IPS-NIHi11 (cell line): ENCODE measurements at places on chromosomes 16 and 17.

DNA sequence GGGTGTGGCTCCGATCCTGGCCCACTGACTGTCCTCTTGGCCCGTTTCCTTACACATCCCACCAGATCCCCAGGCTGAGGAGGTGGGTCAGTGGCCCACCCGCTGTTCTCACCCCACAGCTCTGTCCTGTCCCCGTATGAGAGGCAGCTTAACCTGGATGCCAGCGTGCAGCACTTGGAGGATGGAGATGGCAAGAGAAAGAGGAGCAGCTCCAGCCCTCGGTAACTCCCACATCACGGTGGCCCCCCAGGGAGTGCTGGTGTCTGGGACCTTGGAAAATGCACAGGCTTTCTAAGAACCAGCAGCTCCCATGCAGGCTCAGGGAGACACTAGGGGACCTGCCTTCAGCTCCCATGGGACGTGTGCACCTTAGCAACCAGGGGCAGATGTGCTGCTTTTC, 4.2 kb upstream of the LLGL2 start:
- DNase-seq = no peak

DNA sequence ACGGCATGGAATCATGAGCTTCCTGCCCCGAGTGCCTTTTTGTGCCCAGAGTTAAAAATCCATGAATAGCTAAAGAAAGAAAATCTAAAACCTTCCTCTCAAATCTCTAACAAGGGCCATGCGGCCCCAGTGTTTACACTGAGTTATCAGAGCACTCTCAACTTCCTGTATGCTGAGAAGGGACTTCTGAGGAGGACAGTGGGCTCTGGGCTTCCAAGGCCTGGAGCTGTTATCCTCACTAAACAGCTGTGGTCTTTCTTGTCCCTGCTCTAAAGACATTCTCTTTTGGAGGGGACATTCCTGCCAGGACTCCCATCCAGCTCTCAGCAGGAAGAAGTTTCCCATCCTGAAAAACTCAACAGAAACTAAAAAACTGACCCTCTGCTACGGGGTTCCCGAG, 135.6 kb downstream of the AATF start:
- DNase-seq = no peak

DNA sequence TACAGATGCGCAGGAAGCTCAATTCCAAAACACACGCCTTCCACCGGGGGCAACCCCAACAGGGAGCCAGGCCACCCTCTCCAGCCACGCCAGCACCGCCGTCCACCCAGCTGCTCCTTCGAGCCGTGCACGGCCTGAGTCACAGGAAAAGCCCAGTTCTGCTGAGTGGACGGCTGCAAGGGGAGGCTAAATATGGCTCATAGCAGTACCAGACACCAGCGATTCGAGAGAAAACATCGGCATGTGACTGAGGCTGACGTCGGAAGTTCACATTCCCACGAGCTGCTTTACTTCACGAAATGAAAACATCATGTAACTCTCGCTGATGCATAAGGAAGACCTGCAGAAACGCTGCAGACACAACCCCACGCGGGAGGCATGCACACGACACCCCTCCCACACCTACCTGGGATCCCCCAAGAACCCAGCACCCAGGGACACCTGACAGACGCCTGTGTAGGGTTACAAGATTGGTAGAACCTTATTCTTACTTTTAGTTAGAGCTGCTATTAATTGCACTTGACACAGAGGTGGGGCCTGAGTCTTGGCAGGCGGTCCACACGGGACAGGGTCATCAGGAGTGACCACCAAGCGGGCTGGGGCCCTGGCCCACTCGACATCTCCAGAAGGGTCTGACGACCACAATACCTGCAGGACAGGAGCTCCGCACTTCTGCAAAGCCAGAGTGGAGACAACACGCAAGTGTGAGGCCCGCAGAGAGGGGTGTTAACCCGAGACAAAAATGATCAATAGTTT, 116.8 kb downstream of the ANKRD11 start:
- no peak for DNase-seq

GRCh38 chr16:85072076-85072860, 40.0 kb downstream of the CIBAR2 start:
- no peak for DNase-seq

DNA sequence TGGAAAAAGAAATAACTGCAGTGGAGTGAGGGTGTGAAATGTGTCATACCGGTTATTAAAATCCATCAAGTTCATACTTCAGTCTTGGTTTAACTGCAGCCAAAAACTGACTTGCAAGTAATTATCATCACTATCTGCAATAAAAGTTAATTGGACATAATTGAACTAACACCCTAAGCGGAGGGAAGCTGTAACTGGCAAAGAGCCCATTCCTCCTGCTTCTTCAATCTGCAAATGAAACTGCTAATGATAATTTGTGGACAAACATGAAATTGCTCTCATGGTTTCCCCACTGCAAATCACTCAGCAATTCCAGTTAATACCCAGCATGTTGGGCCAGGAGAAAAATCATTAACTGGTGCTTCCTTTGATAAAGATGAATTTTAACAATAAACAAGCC, 46.5 kb downstream of the FAM222B start:
- no peak for DNase-seq

GRCh38 chr17:49952912-49953497, 16.0 kb upstream of the DLX4 start:
- DNase-seq = no peak

- DNase-seq = no peak
These were observed 20.3 kb upstream of the NACA2 start for GRCh38 chr17:61611323-61611722.

DNA sequence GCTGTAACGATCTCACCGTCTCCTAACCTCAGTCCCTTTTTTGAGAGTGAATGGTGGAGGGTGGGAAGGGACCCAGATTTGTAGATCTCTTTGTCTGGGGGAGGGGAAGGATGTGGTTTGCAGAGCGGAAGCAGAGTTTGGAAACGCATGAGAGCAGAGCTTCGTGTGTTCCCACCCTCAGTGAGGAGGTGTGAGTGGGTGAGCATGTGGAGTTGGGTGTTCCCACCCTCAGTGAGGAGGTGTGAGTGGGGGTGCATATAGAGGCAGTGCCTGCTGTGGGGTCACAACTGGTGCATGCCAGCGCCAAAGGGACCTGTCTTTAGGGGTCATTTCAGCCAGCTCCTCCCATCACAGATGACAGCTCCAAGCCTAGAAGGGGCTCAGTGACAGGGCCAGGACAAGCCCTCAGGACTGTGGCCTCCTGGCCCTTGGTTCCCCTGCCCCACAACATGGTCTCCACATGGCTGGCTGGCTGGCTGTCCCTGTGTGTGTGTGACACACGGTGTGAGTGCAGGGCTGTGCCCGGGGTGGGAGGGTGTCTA, 1.8 kb upstream of the CISD3 start:
- no peak for DNase-seq

DNA sequence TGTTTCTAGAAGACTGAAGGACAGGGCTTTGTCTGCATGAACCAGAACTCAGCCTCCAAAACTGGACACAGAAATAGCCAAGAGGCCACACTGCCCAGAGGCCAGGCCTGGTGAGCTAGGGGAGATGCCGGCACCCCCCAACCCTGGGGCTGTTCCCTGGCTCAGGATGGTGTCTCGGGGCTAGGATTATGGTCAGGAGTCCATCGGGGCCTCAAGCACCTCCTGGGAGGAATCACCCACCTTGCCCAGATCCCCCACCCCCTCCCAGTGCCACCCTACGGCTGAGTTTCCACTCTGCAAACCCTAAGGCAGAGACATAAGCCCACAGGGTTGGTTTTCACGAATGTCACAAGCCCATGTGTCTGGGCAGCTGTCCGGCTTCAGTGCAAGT, 37.2 kb downstream of the SLC7A5 start:
- DNase-seq = no peak

GRCh38 chr17:71757156-71757555, 363.7 kb upstream of the SOX9 start:
- no peak for DNase-seq

- DNase-seq = no peak
These were observed 5.5 kb upstream of the TGFB1I1 start for GRCh38 chr16:31466381-31466841.

- DNase-seq = no peak
These were observed 30.0 kb downstream of the USP32 start for GRCh38 chr17:60361889-60362288.

DNA sequence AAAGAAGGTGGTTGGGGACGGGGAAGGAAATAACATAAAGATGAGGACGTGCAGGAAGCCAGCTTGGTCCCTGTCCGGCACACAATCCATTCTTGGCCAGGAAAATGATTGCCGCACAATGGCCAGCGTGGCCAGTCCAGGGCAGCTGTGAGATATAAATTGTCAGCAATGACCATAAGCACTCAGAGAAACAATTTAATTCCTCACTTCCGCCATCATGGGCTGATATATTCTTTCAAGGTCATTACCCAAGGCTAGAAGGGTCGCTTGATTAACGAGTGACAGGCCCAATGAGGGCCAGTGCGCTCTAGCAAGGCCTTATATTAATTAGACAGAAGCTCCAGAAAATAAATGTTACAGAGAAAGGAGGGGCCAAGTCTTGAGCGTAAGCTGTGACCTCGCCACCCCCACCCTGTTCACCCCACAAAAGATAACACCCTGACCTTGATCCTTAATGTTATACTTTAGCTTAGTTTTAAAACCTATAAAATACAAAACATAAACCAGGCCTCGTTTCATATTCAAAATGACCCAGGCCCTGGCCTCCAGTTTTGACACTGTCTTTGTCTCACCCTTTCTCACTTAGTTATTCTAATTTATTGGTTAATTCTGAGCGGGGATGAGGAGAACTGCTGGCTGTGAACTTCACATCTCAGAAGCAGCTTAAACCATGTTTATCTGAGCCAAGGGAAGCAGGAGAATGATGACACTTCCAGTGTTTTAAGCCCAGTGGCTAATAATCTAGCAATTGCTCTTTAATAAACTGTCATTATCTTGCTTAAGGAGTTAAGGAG, 478.3 kb upstream of the ZFHX3 start:
- no peak for DNase-seq

DNA sequence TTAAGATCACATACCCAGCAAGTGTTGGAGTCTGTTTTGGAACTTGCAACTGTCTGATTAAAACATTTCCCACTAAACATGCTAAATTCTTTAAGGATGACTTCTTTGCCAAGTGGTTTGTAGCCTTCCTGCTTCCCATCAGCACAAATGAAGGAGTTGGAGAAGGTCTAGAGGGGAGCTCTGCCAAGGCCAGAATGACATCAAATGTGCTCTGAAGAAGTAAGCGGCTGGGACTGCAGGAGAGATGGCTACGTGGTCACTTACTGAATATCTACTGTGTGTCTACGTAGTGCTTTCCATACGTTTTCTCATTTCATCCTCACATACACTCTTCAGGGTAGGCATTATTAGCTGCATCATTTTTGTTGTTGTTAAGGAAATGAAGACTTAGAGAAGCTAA, 135.7 kb upstream of the NLRP1 start:
- DNase-seq = no peak

GRCh38 chr17:7383742-7384488, 3.0 kb downstream of the TNK1 start:
- peak; percentile 97 for DNase-seq

DNA sequence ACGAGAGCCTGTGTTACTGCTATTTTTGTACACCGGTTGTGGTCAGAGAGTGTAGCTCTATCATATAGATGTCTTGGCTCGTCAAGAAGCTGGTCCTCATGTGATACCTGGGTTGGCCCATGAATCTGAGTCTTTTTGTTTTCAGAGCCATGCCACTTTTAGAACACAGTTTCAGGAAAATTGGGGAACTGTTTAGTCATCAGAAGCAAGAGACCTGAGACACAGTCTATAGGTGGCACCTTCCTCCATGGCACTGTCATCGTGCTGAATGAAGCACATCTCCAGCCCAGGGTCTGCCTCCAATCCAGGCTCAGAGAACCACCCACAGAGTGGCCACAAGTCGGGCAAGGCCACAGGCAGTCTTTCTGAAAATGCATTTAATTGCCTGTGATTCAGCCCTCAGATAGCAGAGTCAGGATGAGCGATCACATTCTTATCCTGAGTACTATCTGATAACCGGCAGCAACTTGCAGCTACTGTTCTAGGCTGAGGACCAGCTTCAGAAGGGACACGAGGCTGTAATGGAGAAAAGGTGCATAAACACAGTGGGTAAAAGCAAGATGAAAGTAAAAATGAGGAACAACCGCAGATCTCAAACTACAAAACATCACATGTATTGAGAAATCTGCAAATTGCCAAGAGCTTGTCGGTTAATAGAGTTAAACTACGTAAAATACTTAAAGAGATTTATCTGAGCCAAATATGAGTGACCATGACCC, 14.2 kb upstream of the HAPSTR1 start:
- DNase-seq = no peak

DNA sequence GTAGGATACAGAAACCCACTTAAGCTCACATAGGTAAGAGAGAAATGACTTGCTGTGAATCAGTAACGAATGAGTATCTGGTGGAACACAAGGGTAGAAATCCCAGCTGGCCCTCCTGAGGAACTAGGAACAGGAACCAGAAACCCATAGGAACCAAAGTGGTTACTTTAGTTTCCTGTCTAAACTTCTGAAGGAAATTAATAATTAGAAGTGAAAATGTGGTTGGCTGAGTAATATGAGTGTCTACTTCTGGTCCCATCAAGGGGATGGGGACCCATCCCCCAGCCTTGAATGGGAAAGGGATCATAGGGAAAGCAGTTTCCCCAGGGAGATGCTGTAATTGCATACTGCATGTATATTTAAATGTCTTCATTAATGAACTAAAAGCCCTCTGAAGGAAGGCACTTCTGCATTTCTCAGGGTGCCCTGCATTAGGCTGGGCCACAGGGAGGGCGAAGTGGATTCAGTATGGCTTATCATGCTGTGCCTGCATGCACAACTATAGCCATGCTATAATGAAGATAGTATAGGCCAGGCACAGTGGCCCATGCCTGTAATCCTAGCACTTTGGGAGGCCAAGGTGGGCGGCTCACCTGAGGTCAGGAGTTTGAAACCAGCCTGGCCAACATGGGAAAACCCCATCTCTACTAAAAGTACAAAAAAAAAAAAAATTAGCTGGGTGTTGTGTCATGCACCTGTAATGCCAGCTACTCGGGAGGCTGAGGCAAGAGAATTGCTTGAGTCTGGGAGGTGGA, 45.6 kb downstream of the CYB5B start:
- no peak for DNase-seq

GRCh38 chr16:3549906-3550305, 27.3 kb downstream of the NLRC3 start:
- DNase-seq = no peak

- no peak for DNase-seq
These were observed 77.3 kb downstream of the MPRIP start for GRCh38 chr17:17119533-17119932.

GRCh38 chr17:10729334-10730193, at the start of gene TMEM220:
Gene TMEM220, minus strand, starts transcription at chr17:10730023. Its CDS starts 172 bp downstream, at chr17:10729851.
- DNase-seq = peak; percentile 84

DNA sequence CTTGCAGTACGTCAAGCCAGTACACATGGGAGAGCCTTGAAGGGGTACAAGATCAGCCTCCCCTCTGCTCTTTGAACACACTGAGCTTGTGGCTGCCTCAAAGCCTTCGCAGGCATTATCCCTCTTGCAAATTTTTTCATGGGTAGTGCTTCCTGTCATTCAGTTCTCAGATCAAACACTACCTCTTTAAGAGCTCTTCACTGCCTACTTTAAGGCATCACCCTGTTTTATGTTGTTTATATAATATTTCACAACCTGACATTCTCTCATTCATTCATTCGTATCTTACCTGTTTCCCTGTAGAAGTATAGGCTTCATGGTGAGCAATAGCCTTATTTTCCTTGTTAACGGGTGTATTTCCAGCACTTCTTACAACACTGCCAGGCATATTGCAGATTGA, 269.1 kb downstream of the CDH13 start:
- no peak for DNase-seq

DNA sequence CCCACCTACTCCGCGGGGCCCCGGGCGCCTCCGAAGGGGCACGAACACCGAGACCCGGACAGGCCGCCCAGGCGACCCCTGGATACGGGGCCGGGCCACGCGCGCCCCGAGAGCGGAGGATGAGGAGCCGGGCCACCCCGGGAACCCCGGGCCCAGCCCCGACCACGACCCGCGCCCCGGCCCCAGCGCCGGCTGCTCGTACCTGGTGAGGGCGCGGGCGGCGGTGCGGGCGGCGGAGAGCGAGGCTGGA, 192 bp downstream of the FASN start:
- no peak for DNase-seq
